ENCODE measurements at places on chromosomes 6 and 20. TPM values are rescaled to one million over a fixed set of nuclear protein-coding genes. Genes with fewer than 3 reads are reported as not detected.

Gene AP5S1
- 16.2 TPM for total RNA-seq

Gene HLA-DRB1
- not detected for total RNA-seq

Gene BMP6
- 14.2 TPM for total RNA-seq

Gene COL21A1
- 0.84 TPM for total RNA-seq

Gene MAP7
- total RNA-seq, result 19.0 TPM

Gene CBLN4
- not detected for total RNA-seq

All from A549 treated with AZD2906 at 1 μM for 4 hours (cell line).